Stimulated activated CD8-positive, alpha-beta memory T cell treated with anti-CD3 and anti-CD28 coated beads, Interleukin-4, amount 100 ng/mL, for 1 hour (primary cell): ENCODE measurements at places on chromosomes 3 and 15.
A peak's percentile ranks its signal among the peaks of the same experiment; 100 is the strongest.

GRCh38 chr3:181712553-181713279 is 991 bp downstream of the SOX2 start:
- no peak for DNase-seq

DNA sequence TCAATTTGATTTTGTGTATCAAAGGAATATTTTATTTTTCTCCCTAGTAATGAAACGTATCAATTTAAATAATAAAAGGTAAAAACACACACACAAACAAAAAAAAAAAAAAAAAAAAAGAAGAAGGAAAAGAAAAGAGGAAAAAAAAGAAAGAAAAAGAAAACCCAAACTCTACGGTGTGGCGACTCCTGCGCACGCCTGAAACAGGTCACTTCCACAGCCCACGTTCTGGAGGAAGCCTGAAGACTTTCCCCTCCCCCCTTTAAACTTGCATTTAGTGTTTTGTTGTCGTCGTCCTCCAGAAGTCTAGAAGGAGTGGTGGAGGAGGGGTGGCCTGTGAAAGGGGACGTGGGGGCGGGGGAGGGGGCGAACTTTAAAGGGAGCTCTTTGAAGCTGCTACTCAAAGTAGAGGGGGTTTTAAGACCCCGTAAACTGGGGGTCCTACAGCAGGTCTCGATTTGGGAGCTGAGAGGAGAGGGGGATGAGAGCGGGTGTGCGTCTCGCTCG is 2.3 kb upstream of the TLE3 start:
- no peak for DNase-seq

DNA sequence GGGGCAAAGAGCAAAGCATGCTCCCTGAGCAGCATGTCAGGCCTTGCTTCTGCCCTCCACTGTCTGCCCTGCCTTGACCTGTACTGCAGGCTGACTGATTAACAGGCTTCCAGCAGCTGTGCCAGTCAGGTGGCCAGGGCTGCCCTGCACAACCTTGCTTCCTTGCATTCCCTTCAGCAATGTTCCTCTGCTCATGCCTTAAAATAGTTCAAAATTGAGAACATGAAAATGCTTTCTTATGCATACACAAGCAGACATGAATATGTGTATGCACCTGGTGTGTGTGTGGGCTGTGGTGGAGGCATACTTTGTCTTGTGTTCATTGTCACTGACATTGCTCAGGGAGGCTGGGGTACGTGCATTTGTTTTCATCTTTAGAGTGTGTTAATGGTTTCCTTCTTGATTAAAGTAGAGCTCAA is 1.2 kb upstream of the SLC22A13 start:
- no peak for DNase-seq

DNA sequence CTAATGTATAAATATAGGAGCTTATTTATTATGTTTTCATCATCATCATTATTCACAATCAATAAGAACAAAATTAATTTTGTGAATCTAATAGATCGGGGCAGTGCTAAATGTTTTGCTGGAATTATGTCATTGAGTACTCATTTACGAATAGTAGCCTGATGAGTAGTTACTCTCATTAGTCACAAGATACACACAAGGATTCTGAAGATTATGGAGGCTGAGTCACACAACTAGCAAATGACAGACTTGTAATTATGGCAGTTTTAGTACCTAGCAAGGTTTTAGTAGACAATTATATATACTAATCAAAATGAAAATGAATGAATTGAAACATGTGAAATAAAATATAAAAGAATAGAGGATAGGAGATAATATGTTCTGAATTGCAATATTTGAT is 954.2 kb downstream of the CADM2 start:
- no peak for DNase-seq

DNA sequence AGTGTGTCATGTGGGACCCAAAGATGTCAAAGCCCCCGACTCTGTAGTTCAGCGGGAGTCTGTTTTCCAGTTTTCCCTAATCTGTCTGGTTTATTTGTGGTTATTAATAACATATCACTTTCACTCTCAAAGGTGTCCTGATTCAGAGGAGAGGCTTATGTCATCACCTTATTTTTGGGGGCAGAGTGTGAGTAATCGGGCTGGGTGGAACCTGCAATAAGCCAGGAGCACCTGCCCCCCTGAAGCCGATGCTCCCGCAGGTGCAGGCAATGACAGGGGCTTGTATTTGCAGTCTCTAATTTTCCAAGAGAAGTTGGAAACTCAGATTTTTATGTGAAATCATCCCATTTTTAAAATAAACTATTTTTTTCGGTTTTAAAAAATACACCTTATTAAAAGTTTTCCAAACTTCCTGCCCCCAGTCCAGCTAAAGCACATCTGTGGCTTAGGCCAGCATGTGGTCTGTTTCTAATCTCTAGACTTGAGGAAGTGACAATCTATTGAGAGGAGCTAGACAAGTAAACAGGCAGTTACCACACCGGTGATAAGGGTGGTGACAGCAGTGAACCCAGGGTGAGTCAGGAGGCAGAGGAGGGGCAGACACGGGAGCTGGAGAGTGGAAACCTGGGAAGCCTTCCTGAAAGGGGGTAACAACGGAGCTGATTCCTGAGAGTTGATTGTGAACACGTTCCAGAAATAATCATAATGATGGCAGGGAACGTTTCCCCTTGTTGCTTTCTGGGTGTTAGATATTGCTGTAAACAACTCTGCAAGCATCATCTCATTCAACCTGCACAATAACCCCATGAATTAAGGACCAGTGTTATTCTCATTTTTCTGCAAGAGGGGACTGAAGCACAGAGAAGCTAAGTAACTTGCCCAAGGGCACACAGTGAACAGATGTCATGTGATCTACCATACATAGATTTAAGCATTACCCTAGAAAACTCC is 37.2 kb downstream of the BHLHE40 start:
- DNase-seq = no peak

- no peak for DNase-seq
Measured at GRCh38 chr15:39602143-39602542, 21.3 kb downstream of the THBS1 start.

- no peak for DNase-seq
Measured at GRCh38 chr3:39232859-39233258, 40.5 kb upstream of the XIRP1 start.

- no peak for DNase-seq
Measured at GRCh38 chr3:59994732-59995304, 945.0 kb upstream of the CFAP20DC start.

- DNase-seq = no peak
Measured at GRCh38 chr3:113805249-113805648, 33.3 kb upstream of the GRAMD1C start.

DNA sequence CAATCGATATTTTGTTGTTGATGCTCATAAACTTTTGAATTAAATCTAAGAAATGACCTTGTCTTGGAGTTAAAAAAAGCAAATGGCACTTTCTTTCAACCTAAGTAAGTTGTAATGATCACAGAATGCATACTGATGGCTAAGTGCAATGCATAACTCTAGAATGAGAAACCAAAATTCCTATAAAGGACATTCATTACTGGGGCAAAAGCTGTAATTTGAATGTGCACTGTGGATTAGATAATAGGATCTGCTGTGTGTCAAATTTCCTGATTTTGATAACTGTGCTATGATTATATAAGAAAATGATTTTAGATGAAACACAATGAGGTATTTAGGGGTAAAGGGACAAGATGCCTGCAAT is 14.3 kb downstream of the SIAH2 start:
- no peak for DNase-seq

- no peak for DNase-seq
Measured at GRCh38 chr3:20652231-20652986, 466.4 kb upstream of the SGO1 start.

GRCh38 chr3:141477224-141477623 is 9.6 kb upstream of the RASA2 start:
- no peak for DNase-seq

- no peak for DNase-seq
Measured at GRCh38 chr15:70113304-70113700, 15.6 kb upstream of the TLE3 start.

GRCh38 chr3:152298393-152299248 is 29.9 kb downstream of the MBNL1 start:
- DNase-seq = peak; percentile 25

DNA sequence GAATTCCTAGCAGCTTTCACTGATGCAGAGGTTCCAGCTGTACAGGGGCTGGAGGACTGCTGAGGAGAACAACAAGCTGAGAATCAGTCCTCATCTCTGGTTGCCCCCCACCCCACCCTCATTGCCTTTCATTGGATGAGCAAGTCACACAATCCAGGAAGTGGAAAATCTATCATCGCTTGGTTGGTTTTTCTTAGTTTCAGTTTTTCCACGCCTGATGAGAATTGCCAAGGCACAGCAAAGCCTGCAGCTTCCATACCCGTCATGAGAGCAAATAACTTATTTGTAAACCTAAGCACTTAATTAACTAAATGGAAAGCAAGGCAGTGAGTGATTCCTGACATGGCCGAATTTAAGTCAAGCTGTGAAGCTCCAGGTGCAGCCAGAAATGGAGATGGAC is 21.4 kb upstream of the LIPC start:
- DNase-seq = no peak

DNA sequence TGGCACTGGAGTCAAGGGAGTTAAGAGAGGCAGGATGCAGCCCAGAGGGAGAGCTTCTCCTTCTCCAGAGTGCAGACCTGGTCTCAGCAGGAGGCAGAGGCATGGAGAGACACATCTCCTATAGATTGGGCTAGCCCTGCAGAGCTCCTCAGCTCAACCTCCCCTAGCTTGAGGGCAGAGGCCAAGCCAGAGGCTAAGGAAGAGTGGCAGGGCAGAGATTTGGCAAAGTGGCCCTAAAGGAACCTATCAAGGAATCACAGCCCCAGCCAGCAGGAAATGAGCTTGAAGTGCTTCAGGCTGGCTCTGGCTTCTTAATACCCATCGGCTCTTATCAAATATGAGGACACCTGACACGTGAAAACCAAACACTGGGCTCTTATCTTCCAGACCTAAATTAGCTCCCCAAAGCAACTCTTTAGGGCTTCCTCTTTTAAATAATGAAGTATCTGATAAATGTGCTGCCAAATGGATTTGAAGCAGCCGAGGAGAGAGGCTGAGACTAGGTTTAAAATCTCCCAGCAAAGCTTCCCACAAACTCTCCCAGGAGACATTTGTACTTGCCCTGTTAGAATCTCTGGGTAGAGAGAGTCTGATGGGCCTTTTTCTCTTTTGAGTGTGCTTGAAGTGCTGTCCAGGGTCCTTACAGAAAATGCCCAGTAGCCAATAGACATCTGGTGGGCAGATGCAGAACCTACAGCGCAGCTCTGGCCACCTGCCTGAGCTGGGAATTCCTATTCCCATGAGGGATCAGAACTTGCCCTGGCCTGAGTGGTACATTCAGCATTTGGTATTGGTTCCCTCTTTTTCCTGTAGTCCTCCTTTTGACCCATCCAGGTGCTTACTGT is 271.4 kb downstream of the CLSTN2 start:
- DNase-seq = no peak

DNA sequence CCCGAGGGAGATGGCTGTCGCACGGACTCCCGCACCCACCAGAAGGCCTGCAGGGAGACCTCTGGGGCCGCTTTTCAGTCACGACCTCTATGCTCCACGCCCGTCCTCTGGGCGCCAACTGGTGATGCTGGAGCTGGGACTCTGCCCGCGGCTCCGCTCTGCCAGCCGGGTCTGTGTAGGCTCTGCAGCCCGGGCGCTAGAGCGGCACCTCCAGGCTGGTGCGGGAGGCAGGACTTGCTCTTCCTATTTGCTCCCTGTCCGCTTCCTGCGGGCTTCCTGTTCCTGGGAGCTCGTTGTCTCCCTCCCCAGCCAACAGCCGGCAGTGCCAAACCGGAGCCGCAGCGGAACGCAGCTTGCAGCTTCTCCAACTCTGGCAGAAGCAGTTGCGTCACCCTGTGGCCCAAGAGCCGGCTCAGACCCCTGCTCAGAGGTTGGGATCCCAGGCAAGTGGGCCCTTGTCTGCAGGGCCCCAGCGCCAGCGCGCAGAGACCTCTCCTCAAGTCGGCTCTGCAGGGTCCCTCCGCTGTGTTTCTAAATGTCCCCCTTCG is 285.9 kb downstream of the XXYLT1 start:
- DNase-seq = no peak

DNA sequence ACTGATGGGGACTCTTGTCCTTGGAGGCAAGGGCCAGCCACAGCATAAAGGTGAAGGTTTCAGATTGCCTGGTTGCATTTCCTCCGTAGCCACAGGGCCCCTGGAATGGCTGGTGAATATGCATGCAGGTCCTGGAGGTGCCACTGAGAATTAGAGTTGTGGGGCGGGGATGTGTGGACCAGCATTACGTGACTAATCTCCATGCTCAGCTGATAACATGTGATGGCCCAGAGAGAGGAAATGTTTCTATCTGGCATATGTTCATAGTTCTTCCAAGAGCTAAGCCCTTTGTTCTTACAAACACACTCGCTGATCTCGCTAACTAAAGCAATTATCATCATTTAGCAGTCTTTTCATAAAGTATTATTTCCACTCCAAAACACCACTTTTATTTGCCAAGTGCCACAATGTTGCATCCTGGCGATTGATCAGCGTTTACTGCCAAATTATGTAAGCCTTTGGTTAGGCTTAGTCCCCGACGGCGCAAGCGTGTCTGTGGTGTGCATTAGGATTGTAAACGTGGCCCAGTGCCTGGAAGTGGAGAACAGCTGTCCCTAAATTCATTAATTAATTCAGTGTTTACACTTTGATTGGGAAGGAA is 55.9 kb downstream of the CGNL1 start:
- no peak for DNase-seq

GRCh38 chr3:58575971-58576652 is 1.1 kb downstream of the FAM107A start:
- no peak for DNase-seq

DNA sequence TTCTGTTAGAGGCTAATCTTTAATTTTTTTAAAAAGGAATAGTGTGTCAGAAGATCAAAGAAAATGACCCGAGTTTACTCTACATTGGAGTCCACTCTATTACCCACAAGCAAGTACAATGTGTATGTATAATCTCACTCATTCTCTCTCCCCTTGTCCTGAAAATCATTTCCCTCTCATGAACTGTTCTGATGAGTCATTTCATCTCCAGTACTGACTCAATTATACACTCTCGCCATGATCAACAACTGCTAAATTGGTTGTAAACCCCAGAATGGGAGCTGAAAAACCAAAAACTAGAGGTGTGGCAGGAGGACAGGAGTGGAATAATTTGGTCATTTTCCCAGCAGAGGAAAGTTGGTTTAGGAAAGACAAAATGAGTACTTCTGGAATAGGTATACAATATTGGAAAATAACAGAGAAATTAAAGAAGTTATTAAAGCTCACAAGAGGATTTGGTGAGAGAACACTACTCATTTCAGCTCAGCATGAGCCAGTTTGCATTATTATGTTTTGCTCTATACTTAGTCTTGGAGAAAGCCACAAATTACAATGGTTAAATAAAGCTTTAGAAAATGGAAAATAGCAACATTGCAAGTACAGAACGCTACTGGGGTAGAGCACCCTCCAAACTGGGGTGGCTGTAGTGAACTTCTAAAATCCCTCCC is 144.3 kb upstream of the PFN2 start:
- no peak for DNase-seq

GRCh38 chr3:157409516-157409915 is 27.1 kb upstream of the PTX3 start:
- DNase-seq = no peak

GRCh38 chr3:13292375-13292774 is 127.7 kb downstream of the NUP210 start:
- no peak for DNase-seq
